ENCODE measurements at places on chromosomes 5 and 9.

- DNase-seq = no peak
Observed at GRCh38 chr9:134296301-134297082, 29.8 kb upstream of the RXRA start.

DNA sequence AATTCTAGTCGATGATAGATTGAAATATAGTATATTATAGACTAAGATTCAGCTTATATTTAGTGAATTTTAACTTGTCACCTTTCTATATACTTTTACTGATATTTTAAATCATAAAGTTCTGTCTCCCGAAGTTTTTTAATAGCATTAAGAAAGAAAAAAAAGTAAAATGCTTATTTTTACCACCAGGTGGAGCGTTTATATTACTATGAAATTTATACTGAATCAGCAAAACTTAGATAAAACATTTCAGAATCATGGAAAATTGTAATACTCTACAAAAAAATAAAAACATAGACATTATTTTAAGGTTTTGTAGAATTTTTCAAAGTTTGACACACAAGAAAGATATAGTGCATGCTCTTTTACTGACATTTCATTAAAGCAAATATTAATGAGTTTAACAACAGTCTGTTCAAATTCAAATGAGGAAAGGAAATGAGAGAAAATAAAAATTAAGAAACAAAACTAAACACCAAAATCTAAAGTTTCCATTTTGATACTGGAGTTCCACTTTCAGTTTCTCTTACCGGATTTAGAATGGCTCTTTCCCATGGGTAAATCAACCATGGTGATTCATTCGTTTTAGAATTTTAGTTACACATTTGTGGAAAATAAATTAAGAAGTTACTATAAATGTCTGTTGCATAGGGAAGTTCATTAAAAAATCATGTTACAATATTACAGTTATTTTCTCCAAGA, 1035.3 kb downstream of the CDH12 start:
- no peak for DNase-seq

GRCh38 chr5:56698463-56699381, 116.6 kb upstream of the MAP3K1 start:
- DNase-seq = peak; percentile 21

DNA sequence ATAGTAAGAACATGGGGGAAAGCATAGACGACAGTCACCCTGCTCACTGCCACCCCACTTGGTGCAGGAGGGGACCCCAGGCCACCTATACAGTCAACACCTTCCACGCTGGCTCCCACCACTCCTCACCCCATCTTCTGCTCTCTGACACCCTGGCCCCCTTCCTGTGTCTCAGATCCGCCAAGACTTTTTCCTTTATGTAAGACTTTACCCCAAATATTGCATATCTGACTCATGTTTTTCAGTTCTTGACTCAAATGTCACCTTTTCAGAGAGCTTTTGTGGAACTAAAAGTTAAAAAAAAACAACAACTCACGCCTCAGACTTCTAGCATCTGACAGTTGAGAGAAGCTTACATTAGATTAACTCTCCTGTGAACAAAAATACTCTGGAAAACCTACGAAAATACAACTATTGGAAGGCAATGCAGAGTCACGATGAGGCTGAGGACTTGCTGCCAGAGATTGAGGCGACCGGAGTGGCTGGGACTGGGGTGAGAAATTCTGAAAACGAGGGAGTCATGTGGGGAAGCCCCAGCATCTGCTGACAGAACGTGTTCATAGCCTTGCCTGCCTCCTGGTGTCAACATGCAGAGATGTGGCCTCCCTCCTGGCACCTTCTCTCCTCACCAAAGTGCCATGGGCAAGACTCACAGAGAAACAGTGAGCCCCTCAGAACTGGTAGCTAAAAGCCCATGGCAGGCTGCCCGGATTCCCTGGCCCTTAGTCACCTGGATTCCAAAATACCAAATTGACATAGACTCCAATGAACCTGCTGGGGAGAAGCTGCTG, 22.4 kb upstream of the FCN2 start:
- no peak for DNase-seq

- DNase-seq = no peak
Observed at GRCh38 chr5:148104226-148104625, 40.4 kb downstream of the SPINK5 start.

DNA sequence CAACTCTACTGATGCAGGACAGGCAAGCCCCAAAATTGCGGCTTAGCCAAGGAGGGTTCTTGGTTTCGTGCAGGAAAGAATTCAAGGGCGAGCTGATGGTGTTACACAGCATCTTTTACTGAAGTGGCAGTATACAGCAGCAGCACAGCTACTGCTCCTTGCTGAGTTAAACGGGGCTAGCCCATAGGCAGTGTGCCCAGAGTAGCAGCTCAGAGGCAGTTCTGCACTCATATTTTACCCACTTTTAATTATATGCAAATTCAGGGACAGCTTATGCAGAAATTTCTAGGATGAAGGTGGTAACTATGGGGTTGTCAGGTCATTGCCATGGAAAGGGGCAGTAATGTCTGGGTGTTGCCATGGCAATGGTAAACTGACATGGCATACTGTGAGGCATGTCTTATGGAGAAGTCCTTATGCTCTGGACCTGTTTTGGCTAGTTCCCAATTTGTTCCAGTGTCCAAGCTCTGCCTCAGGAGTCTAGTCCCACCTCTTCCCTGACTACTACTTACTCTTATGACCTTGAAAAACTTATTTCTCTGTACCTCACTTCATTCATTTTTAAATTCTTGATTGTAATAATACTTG, 2.0 kb upstream of the SPINK9 start:
- DNase-seq = no peak

DNA sequence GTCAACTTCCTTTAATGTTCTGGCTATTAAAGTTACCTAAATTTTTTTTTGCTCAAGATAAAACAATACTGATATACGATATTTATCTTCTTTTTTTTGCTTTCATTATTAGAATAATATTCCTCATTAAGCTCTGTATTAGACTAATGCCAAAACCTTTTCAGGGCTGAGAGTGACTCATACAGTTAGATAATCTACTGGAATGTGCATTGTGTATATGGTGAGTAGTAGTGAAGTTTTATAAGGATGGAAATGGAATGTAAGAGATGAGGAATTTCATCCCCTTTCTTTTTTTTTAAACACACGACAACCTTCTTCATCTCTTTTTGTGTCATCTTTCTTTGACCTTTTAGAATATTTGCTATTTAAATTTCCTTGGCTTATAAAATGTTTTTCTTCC, 268.6 kb downstream of the ISL1 start:
- no peak for DNase-seq

DNA sequence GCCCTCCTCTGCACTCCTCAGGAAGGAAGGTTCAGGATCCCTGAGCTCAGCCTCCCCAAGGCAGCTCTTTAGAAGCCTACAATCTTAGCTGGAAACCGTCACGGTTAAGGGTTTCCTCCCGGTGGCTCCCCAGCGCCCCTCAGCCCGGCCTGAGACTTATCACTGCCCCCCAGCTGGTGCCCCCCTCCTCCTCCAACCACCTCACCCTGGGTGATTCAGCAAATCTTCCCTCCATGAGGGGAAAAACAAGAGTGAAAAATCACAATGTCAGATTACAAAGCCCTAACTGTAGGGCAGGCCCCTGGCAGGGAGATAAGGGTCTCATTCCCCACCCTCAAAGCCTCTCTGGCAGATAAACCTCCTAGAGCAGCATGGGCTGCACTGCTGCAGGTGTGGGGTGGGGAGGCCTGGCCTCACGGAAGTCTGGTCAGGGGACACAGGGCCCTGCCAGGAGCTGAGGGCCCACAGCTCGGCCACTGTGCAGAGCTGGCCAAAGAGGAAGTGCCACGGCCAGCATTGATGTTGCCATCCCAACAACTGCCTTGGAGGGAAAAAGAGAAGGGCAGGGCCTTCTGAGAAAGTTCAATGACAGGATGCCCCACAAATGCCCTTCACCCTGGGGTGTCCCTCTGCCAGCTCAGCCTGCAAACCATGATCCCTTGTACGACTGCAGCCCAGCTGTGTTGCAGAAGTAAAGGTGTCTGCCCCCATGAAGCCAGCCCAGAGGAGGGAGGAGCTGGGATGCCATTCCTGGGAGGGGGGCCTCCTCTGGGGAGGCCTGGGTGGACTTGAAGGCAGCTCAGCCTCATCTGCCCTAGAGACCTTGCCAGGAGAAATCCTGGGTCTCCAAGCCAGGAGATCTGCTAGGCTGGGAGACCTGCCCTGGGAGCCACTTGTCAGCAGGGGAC, 25.9 kb downstream of the GFI1B start:
- DNase-seq = no peak

DNA sequence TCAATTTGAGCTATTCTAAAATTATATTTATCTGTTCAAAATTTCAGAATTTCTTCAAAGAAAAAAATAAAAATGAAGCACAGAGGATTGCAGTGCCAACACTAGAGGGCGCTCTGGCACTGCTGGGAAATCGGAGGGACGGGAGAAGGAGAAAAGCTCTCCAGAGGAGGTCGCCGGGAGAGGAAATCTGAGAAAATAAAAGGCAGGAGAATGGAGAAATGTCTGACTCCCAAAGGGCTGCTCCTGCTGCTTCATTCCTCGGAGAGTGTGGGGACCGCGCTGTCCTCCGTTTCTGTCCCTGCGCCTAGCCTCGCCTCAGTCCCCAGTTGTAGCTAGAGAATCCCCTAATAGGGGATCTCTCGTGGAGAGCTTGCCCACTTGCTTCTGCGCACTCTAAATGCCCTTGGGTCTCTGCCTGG, 40.0 kb upstream of the ARSB start:
- DNase-seq = peak; percentile 24

GRCh38 chr5:652773-653350, 40.3 kb downstream of the TPPP start:
- no peak for DNase-seq

DNA sequence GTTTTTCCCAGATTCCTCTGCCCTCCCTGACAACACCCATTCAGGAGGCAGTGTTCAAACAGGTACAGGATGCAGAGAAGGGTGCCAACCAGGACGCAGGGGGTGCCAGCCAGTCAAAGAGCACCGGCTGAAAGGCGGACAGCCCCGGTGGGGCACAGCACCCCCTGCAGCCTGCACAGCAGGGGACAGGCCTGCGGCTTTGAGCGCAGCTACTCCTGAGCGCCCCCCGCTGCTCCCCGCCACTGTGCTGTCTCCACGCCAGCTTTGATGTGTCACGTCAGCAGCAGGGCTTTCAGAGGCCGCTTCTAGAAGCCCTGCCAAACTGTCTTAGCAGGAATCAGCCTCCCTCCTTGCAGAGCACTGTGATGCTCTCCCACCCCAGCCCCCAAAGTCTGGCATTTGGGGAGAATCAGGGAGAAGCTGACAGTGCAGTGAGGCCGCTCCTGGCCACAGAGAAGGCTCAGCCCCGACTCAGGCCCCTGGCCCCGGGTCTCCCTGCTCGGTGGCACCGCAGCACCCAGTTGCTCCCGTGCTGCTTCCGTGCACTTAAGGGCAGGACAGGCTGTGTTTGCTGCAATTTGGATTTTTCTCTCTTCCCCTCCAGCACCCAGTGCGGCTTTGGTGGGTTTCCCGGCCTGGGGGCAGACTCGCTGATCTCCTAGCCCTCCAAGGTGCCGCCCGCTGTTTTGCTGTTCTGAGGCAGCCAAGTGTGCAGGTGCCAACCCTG, 20.3 kb downstream of the AK8 start:
- DNase-seq = no peak
